ENCODE measurements at places on chromosomes 2 and 18. TPM values are rescaled to one million over a fixed set of nuclear protein-coding genes. Genes with fewer than 3 reads are reported as not detected.

ZNF385B gene
- total RNA-seq = not detected

CNNM4 gene
- total RNA-seq = 6.1 TPM

IL36RN gene
- 11.6 TPM for total RNA-seq

WNT6 gene
- total RNA-seq = not detected

All from airway epithelial cell (primary cell).